ENCODE measurements at places on chromosomes 4 and X.

- DNase-seq, result no peak
Measured at GRCh38 chrX:37712458-37712857, 26.9 kb downstream of the XK start.

- no peak for DNase-seq
Measured at GRCh38 chr4:8422327-8422726, 18.2 kb downstream of the ACOX3 start.

- DNase-seq, result no peak
Measured at GRCh38 chrX:74369666-74370065, 51.6 kb upstream of the SLC16A2 start.

- no peak for DNase-seq
Measured at GRCh38 chr4:20574986-20575385, 125.3 kb upstream of the PACRGL start.

GRCh38 chr4:61933527-61933926 is 733.4 kb downstream of the ADGRL3 start:
- DNase-seq, result no peak
